Keratinocyte (primary cell): ENCODE measurements at places on chromosomes 5 and 9.

GRCh38 chr5:76525956-76526355 lies 97.2 kb downstream of the F2RL2 start:
- DNase-seq, result no peak

DNA sequence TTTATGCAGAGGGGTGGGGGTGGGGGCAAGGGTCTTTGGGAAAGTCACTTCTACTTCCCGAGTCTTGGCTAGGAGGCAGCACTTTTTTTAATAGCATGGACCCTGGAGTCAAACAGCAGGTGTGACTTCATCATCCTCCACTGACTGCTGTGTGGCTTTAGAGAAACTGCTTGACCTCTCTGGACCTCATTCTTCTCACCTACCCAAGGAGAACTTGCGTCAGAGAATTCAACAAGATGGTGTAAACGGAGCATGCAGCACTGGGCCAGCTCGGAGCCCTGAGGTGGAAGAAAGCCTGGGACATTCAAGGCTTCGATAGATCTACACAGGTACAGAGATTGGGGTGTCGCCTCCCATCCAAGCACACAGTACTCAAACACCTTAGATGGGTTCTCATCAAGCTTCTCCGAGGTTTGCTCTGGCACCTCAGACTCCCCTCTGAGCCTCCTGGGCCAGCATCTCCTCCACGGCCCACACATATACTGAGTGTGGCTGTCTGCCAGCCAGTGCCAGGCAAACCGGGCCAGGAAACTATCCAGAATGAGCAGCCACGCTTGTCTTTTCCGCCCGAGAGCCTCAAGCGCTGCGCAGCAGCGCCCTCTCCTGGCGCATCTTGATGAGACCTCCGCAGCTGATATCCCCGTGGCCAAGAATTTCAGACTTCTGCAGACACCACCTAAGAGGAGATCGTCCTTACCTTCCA lies 4.6 kb upstream of the SLC25A48 start:
- DNase-seq, result no peak

DNA sequence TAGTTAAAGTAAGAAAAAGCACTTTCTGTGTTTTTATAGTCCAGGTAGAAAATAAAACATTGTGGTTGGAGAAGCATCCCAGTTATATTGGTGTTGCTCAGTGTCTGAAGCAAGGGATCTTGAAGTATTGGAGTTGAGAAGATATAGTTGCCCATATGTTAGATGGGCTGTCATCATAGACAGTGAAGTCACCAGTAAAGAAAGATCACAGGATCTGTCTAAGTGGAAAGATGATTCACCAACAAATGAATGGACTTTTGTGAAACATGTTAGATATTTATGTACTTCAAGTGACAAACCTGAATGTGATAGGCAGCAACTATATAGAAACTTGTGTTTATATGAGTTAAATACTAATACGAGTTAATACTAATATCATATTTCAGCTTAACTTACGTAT lies 11.7 kb downstream of the OGN start:
- no peak for DNase-seq

GRCh38 chr9:37430841-37431597 lies 8.5 kb downstream of the GRHPR start:
- DNase-seq, result no peak

- no peak for DNase-seq
Observed at GRCh38 chr5:57832875-57833274, 350.3 kb upstream of the ACTBL2 start.

GRCh38 chr9:33193818-33194217 lies 26.7 kb upstream of the B4GALT1 start:
- peak; percentile 75 for DNase-seq

GRCh38 chr5:97100476-97100875 lies 41.9 kb downstream of the LIX1 start:
- no peak for DNase-seq

DNA sequence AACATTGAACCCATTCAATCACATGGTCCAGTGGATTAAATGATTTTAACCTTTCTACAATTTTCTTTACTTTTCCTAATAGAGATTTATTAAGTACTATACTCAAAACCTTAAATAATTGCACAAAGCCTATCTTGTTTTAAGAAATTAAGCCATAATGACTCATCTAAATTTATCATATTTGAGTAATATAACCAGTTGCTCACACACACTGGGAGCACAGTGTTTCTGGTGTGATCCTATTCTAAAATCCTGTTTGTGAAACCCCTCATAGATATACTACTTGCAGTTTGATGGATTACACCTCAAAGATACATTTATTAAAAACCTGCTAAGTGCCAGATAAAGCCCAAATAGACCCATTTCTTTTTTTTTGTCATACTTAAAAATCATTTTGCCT lies 668.3 kb upstream of the CDH18 start:
- DNase-seq, result no peak

DNA sequence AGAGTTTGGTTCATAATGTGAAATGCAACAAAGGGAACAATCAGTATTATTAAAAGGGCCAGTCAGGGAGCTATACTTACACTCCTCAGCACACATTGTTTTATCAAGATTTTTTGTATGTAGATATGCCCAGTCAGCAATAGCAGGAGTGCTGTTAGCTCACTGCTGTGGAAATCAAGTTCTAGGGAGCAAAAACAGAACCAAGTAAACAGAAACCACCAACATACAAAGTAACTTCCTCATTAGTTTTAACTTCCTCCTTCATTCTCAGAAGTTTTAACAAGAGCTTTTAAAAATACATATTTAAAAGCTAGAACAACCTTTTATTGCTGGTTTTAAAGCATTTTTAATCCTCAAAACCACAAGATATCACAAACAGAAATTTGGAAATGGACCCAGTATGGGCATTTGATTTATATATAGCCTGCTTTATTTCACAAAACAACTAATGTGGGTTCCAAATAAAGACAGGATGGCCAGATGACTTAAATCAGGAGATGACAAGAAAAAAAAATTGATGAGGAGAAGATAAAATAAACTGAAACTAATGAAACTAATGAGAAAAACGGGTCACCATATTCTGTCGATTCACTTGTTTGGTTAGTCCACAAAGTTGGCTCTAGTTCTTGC lies 178.5 kb downstream of the ADAMTS12 start:
- DNase-seq, result no peak

GRCh38 chr5:169218861-169219260 lies 82.1 kb downstream of the SLIT3 start:
- no peak for DNase-seq

- DNase-seq, result no peak
Observed at GRCh38 chr9:108245331-108245730, 610.5 kb downstream of the ACTL7B start.

DNA sequence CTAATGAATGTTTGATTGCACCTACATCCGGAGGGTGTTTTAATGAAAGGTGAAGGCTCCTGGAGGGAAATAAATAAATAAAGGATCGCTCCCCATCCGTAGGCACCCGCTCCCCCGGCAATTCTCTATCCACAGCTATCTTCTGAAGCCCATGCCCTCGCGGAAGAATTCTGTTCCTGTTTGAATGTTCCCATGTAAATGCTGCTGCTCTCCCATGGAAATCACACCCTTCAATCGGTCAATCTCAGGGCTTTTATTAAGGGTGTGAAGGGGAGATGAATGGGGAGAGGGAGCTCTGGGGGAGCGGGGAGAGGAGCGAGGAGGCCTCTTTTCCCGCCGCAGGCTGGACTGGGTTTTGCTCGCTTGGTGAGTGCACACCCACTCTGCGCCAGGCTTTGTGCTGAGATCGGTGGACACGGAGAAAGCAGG lies 21.1 kb upstream of the ARAP3 start:
- DNase-seq, result no peak

DNA sequence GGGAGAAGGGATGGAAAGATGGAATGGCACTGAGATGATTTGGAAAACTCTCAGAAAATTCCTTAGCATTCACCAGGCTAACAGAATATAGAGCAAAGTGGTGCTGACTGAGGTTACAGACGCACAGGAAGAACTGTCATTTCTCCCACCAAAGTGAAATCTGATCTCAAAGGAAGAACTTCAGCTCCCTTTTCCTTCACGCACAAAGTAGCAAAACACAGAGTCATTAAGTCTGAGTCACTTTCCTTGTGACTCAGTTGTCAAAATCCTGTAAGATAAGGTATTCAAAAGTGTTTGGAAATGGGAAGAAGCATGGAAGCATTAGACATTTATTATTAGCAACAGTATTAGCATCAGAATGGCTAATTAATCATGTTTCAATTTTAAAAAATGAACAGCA lies 11.7 kb downstream of the MPDZ start:
- DNase-seq, result no peak

DNA sequence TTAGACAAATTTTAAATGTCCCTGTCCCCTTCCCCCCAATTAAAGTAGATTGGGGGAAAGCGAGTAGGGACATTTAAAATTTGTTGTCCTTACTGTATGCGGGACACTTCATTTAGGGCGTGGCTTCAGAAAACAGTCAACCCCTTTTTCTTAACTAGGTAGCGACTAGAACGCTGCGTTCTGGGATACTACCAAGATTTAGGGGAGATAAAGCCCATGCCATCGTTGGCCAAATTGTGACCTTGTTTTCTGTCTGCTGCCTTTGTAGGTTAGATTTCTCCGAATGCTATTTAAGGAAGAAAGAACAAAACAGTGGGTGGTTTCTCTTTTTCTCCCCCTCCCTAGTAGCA lies 1.2 kb downstream of the CKS2 start:
- DNase-seq, result no peak

- no peak for DNase-seq
Observed at GRCh38 chr9:93209097-93209496, 25.2 kb downstream of the WNK2 start.

DNA sequence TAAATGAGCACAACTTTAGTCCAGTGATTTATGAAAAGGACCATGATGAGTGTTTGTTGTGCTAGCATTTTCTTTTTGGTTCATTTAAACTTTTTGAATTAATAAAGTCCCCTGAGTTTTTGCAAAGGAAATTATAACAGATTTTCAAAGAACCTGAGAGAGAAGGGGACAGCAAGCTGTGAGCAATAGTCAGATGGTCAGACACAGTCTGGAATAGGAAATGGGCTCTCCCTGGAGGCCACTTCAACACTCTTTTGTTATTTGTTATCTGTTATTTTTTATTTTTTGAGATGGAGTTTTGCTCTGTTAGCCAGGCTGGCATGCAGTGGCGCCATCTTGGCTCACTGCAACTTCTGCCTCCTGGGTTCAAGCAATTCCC lies 171.1 kb downstream of the ARHGEF28 start:
- DNase-seq, result no peak

DNA sequence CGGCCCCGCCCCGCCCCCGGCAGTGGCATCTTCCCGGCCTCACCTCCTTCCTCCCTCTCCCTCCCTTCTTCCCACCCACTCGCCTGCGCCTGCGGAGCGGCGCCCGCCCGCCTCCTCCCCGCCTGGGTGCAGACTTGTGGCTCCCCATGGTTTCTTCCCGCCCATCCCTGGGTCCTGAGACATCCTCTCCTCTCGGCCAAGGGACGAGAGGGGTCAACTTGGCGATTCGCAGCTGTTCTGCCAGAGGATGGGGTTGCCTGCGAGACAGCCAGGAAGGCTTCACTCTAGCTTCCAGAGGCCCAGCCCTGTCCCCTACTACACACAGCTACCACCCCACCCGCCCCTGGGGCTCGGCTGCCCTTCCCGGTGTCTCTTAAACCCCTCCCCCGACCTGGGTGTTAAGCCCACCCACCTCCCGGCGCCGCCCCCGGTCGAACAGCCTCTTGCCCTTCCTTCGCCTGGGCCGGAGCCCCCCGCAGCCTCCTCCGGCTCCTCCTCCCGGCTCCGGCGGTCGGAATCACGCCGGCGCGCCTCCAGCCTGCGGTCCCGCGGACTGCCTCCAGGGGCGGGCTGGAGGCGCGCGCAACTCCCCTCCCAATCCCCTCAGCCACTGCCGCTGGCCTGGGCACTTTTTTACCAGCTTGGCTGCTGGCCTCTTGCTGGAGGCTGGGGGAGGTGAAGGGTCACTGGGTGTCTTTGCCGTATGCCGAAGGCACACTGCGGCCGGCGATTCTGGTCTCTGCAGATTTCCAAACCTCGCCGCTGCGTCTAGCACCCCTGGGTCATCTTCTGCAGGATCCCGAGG lies 1.9 kb downstream of the JADE2 start:
- no peak for DNase-seq

DNA sequence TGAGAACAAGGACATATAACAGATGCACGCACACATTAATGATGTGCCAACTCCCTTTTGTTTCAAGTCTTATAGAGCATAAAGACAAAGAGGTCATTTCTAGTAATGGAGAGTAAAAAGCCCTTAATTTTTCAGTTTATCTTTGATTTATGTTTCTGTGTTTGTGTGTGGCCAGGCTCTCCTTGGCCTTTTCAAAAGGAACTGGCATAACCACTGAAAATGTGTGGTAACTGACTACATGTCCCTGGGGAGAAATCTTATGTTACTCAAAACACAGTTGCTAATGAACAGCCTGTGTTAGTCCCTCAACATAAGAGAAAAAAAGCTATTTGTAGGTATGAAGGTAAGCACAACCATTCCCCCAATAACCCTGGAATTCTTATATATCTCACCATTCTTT lies 47.6 kb upstream of the SHOC1 start:
- no peak for DNase-seq

GRCh38 chr9:79382044-79382443 lies 189.7 kb upstream of the TLE4 start:
- no peak for DNase-seq

- no peak for DNase-seq
Observed at GRCh38 chr9:76537150-76537646, 78.2 kb downstream of the GCNT1 start.

DNA sequence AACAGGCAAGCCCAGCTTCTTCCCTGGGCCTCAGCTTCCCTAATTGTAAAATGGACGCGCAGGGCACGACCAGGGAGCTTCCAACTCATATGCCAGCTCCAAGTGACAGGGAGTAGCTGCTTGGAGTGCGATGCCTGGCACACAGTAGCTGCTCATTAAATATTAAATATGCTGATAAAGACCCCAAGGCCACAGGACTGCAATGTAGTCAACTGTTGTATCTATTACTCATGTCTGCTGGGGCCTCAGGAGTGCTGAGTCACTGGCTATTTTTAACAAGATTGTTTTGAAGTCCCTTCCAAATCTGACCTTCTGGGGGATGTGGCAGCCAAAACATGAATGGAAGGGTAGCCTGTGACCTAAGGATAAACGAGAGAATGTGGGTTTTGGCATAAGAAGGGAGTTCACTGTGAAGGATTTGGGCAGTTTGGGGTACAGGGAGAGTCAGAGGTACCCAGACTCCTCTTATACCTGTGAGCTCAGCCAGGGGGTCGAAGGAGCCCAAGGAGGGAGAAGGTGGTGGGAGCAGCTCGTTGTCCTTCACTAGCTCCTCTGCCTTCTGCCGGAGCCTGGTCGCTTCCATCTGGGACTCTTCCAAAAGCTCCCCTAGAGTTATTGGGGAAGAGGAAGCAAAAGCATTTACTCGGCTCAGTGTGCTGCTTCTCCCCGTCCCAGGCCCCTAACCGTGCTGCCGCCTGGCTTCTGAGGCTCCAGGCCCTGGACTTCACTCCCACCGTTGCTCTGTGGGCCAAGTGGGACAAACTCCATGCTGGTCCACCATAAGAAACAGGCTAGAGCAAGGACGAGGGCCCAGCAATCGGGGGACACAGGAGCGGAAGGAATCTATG lies 17.5 kb downstream of the TNIP1 start:
- DNase-seq, result no peak

GRCh38 chr9:127128341-127129072 lies 6.1 kb upstream of the ANGPTL2 start:
- DNase-seq, result no peak

- no peak for DNase-seq
Observed at GRCh38 chr9:111632695-111633388, 1.7 kb downstream of the DNAJC25 start.

GRCh38 chr5:65037831-65038815 lies 269.4 kb downstream of the CWC27 start:
- no peak for DNase-seq
